Diencephalon (tissue), 1 donor: ENCODE measurements at places on chromosomes 12 and 14. TPM values are rescaled to one million over a fixed set of nuclear protein-coding genes. Genes with fewer than 3 reads are reported as not detected.

Gene LMNTD1
- 4.6 TPM for total RNA-seq

Gene ARHGDIB
- total RNA-seq, result 19.4 TPM

Gene RASSF8
- 49.6 TPM for total RNA-seq

Gene GPRC5D
- not detected for total RNA-seq

Gene OTOGL
- total RNA-seq, result 0.46 TPM

Gene RPGRIP1
- total RNA-seq, result 0.69 TPM

Gene SYCP3
- 0.46 TPM for total RNA-seq

Gene GYS2
- not detected for total RNA-seq

Gene NEUROD4
- total RNA-seq, result 0.23 TPM

Gene DLK1
- 1.4 TPM for total RNA-seq

Gene GPR84
- total RNA-seq, result 0.23 TPM

Gene SYNDIG1L
- total RNA-seq, result 32.8 TPM

Gene PRH1
- 63.4 TPM for total RNA-seq

Gene RFLNA
- 8.8 TPM for total RNA-seq

Gene TAC3
- 5.1 TPM for total RNA-seq

Gene NEDD8
- total RNA-seq, result 94.6 TPM

Gene ABCB9
- total RNA-seq, result 15.9 TPM

Gene NRL
- 2.5 TPM for total RNA-seq

Gene SMOC1
- 33.7 TPM for total RNA-seq

Gene DNAJC22
- total RNA-seq, result 0.92 TPM

Gene KRT74
- total RNA-seq, result not detected

Gene TAS2R20
- 10.4 TPM for total RNA-seq

Gene LYZ
- total RNA-seq, result 7.4 TPM

Gene PLEKHD1
- 0.23 TPM for total RNA-seq

Gene HSPB8
- total RNA-seq, result 9.2 TPM

Gene PPP4R4
- total RNA-seq, result 11.8 TPM

Gene KRT6C
- not detected for total RNA-seq

Gene METTL17
- 27.5 TPM for total RNA-seq

Gene ASB2
- total RNA-seq, result 1.4 TPM

Gene RPL6
- total RNA-seq, result 798 TPM

Gene GARIN6
- total RNA-seq, result not detected

Gene SGPP1
- total RNA-seq, result 30.9 TPM

Gene CLEC12A
- total RNA-seq, result 0.23 TPM

Gene FOXG1
- 19.8 TPM for total RNA-seq

Gene CSRP2
- total RNA-seq, result 38.3 TPM

Gene ESPL1
- 2.5 TPM for total RNA-seq

Gene EGLN3
- 14.3 TPM for total RNA-seq

Gene ACSM4
- not detected for total RNA-seq

Gene CLIP1
- total RNA-seq, result 81.0 TPM

Gene DAO
- not detected for total RNA-seq

Gene SLC4A8
- total RNA-seq, result 42.7 TPM

Gene HCAR3
- total RNA-seq, result not detected

Gene DTX3
- total RNA-seq, result 58.1 TPM

Gene PTPN21
- total RNA-seq, result 8.3 TPM

Gene TTC5
- total RNA-seq, result 33.4 TPM

Gene HAL
- under 0.01 TPM for total RNA-seq

Gene FCF1
- 20.1 TPM for total RNA-seq

Gene SLC2A14
- total RNA-seq, result 0.23 TPM

Gene TCL1A
- total RNA-seq, result not detected

Gene SIX6
- 0.69 TPM for total RNA-seq

Gene FBXO33
- 17.8 TPM for total RNA-seq

Gene CMA1
- total RNA-seq, result not detected

Gene PLCZ1
- 2.3 TPM for total RNA-seq

Gene PLXNC1
- 111 TPM for total RNA-seq

Gene TTC8
- total RNA-seq, result 20.1 TPM

Gene RHEBL1
- 1.6 TPM for total RNA-seq
